ENCODE measurements at places on chromosomes 4 and X.

- DNase-seq = no peak
Measured at GRCh38 chr4:32000846-32001488, 1280.8 kb downstream of the PCDH7 start.

- no peak for DNase-seq
Measured at GRCh38 chrX:77160301-77160700, 286.9 kb upstream of the FGF16 start.

- no peak for DNase-seq
Measured at GRCh38 chrX:104854188-104854587, 288.2 kb downstream of the IL1RAPL2 start.

DNA sequence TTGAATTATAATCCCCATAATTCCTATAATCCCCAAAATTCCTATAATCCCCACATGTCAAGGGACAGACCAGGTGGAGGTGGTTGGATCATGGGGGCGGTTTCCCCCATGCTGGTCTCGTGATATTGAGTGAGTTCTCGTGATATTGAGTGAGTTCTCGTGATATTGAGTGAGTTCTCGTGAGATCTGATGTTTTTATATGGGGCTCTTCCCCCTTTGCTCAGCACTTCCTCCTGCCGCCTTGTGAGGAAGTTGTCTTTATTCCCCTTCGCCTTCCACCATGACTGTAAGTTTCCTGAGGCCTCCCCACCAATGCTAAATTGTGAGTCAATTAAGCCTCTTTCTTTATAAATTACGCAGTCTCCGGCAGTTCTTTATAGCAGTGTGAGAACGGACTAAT, 36.6 kb upstream of the GPR78 start:
- no peak for DNase-seq

GRCh38 chr4:122450847-122451246, 5.7 kb downstream of the IL2 start:
- DNase-seq = no peak

Measured in skin of body (tissue), 3 donors.